ENCODE measurements at places on chromosomes 4 and X.
A peak's percentile ranks its signal among the peaks of the same experiment; 100 is the strongest.

DNA sequence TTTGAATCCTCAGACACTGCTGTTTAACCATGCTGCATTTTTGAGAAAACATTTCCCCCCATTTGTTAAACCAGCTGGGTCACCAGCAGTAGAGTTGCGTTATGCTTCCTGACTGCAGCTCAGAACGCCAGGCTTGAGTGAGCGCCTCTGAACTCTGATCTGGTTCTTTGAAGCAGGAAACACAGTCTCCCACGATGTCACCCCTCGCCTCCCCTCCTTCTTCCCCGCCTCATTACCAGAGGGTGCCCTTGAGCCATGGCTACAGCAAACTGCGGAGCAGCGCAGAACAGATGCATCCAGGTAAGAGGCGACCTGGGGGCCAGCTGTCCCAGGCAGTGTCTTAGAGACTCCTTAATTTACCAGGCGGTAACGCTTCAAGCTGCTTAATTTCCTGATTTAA lies 78.4 kb downstream of the REPS2 start:
- no peak for DNase-seq

GRCh38 chrX:51395810-51396728 lies 63.4 kb downstream of the NUDT10 start:
- no peak for DNase-seq

DNA sequence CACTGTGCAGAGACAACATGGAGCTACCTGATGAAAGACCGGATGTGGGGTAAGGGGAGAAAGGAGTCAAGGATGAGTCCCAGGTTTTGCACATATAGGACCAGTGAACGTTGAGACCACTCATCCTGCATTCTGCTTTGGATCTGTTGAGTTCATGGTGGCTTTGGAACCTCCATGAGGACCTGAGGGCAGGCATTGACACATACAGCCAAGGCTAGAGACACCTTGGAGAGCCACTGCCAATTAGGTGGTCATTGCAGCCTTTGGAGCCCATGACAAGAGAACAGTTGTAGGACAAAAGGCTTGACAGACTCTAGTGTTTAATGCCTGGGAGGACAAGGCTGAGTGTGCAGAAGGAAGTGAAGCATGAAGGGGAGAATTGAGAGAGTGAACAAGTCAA lies 87.9 kb downstream of the STK32B start:
- DNase-seq: no peak

- DNase-seq: peak; percentile 67
Measured at GRCh38 chrX:10189317-10190268, 32.8 kb downstream of the CLCN4 start.

- no peak for DNase-seq
Measured at GRCh38 chr4:47498899-47499298, 13.8 kb downstream of the ATP10D start.

GRCh38 chrX:26889574-26889973 lies 573.6 kb downstream of the PPP4R3C start:
- no peak for DNase-seq

DNA sequence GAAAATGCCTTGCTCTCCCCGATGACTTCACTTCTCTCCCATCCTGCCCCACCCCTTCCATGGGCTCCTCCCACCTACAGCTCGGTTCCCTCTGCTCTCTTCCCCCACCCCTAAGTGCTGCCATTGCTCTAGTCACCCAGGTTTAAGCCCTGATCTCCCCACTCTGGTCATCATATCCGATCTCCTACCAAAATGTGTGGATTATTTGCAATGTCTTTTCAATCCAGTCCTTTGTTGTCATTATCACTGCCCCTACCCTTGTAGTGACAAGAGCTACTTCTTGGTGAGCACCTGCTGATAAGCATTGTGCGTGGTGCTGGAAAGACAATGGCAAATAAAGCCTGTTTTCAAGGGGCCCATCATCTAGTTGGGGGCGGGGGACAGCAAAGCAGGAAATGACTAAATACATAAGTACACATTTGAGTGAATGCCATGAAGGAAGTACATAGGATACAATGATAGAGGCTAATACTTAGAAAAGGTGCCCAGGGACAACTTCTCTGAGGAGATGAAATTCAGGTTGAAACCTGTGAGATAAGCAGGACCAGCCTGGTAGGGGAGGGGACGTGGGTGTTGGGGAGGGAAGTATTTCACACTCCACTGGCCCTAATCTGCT lies 63.8 kb downstream of the DLG3 start:
- peak; percentile 7 for DNase-seq

GRCh38 chr4:112515198-112516065 lies 548 bp downstream of the NEUROG2 start:
- DNase-seq: peak; percentile 28

- no peak for DNase-seq
Measured at GRCh38 chrX:64580605-64581004, 185.4 kb upstream of the MTMR8 start.

DNA sequence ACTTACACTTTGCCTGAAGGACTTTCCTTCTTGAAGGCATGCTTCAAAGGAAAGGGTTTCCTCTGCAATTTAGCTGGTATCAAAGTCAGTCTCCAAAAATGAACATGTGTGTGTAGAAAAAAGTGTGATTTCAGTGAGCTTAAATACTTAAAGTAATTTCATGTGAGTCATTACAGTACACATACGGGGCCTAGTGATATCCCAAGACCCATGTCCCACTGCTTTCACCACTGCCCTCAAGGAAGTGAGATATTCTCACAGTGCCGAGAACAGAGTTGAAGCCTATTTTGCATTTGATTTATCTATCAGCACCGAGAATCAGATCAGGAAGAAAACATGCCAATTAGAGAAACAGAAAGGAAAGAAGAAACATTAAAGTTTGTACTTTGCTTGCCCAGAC lies 61.0 kb downstream of the CHST7 start:
- peak; percentile 26 for DNase-seq

All from fibroblast of mammary gland (primary cell).